A549 (cell line): ENCODE measurements at places on chromosomes 1 and 21.
A peak's percentile ranks its signal among the peaks of the same experiment; 100 is the strongest.

DNA sequence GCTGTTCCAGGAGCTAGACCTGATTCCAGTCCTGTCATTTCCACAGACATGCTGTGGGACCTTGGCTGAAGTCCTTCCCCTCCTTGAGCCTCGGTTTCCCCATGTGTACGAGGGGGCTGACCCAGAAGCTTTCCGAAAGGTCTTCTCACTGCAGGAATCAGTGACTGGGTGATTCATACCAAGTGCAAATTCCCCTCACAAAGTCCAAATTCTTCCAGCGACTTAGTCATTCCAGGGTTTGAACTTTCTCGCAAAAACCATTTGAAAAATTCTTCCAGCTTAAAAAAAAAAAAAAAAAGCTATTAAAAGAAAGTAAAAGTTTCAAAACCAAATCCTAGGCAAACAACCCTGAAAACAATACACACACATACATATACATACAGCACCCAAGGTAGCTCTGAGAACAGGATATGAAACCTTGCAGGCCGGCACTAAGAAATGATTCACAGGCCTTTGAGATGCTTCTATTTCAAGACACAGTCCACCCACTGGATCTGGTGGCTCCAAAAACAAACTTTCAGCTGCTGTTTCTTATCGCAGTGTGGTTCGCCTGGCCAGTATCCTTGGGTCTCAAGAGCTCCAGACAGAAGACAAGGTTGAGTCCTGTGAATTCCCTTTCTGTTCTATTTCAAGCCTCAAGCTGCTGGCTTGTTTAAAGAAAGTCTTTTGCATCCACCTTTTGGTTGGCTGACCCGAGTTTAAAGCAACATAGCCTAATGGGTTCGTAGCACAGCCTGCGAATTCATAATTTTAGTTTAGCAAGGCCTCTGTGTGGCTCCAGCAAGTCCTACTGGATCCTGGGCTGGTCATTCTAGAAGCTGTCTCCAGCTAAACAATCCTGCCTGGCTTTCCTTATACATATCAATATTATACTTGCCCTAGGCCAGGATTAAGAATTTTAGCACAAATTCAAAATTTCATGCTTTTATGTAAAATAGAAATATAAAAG is 18.0 kb upstream of the ID3 start:
- no peak for DNase-seq

GRCh38 chr1:157158967-157159366 is 20.8 kb upstream of the ETV3 start:
- no peak for DNase-seq

DNA sequence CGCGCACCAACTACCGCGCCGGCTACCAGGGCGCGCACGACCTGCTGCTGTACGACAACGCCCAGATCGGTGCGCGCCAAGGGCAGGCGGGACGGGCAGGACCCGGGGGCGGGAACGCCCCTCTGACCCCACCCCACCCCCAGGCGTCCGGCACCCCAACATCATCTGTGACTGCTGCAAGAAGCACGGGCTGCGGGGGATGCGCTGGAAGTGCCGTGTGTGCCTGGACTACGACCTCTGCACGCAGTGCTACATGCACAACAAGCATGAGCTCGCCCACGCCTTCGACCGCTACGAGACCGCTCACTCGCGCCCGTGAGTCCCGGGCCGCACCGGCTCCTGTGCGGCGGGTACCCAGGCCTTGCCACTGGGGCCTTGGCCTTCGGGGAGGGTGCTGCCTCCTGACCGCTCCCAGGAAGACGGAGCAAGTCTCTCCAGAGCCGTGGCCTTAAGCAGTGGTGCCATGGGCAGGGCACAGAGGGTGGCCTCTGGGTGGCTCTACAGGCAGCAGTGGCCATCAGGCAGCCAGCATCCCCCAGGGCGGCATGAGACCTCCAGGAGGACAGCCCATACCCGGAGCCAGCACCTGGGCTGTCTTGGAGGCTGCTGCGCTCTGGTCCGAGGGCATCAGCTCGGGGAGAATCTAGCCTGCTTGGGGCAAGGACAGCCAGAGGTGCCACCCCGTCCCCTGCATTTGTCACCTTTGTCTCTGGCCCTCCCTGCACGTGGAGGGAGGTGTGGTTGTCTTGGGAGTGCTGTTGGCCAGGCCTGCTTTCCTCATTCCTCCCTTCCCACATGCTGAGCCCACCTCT is 8.1 kb upstream of the MMP23B start:
- no peak for DNase-seq

DNA sequence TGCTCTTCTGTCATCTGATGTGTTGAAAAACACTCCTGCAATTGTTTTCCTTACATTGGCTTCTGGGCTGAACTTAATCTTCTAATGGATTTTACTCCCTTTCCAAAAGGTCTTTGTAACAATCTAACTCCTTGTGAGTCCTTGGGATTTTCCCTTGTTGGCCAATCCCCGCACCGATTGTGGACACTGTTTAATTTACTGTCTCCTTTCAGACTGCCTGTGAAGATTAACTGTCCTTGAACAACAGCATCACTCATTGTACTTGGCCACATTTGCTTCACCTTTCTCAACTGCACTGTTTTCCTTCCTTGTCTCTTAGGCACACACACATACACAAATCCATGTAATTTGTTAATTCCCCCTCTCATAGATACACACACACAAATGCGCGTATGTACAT is 120.4 kb downstream of the SPATA46 start:
- DNase-seq, result no peak

GRCh38 chr1:235910357-235911299 is 43.9 kb upstream of the LYST start:
- DNase-seq, result peak; percentile 90

GRCh38 chr1:231634323-231635013 is 7.9 kb downstream of the DISC1 start:
- DNase-seq, result no peak

- DNase-seq, result no peak
These were observed 78.4 kb upstream of the KCNA3 start for GRCh38 chr1:110752941-110753725.

- peak; percentile 9 for DNase-seq
These were observed 735 bp downstream of the TTC13 start for GRCh38 chr1:230977761-230978490.

- DNase-seq, result no peak
These were observed 88.6 kb upstream of the SPATA6 start for GRCh38 chr1:48560577-48560976.

GRCh38 chr1:40120128-40120527 is 23.1 kb upstream of the PPT1 start:
- no peak for DNase-seq

GRCh38 chr21:41070284-41070683 is 97.7 kb upstream of the BACE2 start:
- DNase-seq, result no peak

DNA sequence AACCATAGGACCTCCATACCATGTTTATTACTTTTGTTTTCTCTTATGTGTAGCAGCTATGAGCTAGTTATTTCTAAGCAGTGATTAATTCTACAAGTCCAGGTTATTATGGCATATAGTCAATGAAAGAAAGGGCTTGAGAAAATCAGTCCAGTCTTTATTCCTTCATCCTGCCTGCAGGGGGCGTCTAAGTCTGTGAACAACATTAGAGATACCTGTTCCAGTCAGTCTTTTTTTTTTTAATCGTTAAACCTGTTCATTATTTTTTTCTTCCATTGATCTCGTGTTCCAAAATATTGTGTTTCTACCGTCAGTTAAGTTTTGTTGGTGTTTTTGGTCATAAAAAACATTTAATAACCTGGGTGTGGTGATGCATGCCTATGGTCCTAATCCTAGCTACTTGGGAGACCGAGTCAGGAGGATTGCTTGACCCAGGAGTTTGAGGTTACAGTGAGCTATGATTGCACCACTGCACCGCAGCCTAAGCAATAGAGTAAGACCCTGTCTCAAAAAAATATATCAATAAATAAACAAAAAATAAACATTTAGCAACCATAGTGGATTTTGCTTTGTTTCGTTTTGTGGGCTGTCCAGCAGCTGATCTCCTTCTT is 29.4 kb upstream of the CD2 start:
- DNase-seq, result peak; percentile 58

DNA sequence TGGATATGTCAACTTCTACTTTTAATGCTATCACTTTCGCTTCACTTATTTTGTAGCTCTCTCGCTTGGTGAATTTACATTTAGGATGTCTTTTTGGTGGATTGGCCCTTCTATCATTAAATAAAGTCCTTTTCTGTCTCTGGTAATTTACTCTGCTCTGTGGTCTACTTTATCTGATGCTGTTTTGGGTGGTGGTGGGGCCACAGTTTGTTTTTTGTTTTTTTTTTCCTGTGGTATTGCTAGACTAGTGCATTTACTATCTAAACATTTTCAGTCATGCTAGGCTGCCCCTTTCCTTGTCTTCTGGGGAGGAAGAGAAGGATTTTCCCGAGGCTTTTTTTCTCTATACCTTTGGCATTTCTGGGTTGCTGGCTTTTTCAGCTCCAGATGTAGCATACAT is 18.1 kb upstream of the FCRLA start:
- DNase-seq, result no peak

GRCh38 chr21:34595457-34595856 is 19.5 kb downstream of the RCAN1 start:
- DNase-seq, result no peak

- DNase-seq, result no peak
These were observed 654.9 kb upstream of the USP24 start for GRCh38 chr1:55870106-55870505.

DNA sequence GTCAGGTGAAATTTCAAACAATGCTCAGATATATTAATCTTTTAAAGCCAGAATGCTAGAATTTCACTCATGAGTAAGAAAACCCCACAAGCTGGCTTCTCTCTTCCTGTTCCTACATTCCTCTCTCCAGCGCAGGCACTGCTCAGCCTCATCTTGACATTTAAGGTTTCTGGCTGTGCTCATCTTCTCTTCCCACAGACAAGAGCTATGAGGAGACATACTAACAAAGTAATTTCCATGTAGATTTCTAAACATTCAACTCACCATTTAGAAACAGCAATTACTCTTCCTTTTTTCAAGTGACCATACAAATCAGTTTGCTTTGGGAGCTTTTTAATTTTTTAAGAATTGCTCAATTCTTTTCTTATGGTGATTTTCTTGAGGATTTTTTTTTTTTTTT is 7.8 kb upstream of the LRRC8D start:
- no peak for DNase-seq

GRCh38 chr1:154755858-154756730 is 114.0 kb downstream of the KCNN3 start:
- DNase-seq, result peak; percentile 65

- no peak for DNase-seq
These were observed 64.9 kb downstream of the FGGY start for GRCh38 chr1:59361766-59362165.

DNA sequence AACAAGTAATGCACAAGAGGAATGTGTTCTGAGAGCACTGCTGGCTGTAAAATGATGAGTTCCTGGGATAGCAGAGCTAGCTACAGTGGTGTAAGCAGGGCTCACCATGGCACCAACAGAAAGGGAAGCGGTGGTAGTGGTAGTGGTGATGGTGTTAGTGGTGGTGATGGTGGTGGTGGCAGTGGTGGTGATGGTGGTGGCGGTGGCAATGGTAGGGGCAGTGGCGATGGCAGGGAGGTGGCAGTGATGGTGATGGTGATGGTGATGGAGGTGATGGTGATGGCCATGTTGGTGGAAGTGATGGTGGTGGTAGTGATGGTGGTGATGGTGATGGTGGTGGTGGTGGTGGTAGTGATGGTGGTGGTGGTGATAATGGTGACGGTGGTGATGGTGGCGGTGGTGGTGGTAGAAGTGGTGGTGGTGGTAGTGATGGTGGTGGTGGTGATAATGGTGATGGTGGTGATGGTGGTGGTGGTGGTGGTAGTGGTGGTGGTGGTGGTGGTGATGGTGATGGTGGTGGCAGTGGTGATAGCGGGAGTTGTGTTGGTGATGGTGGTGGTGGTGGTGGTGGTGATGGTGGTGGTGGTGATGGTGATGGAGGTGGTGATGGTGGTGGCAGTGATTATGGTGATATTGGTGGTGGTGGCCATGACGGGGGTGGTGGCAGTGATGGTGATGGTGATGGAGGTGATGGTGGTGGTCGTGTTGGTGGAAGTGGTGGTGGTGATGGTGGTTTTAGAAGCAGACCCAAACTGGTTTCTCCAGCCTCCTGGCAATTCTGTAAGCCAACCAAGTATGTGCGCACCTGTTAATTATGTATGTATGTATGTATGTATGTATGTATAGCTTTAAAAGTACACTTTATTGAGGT is 254.1 kb downstream of the TRABD2B start:
- no peak for DNase-seq

DNA sequence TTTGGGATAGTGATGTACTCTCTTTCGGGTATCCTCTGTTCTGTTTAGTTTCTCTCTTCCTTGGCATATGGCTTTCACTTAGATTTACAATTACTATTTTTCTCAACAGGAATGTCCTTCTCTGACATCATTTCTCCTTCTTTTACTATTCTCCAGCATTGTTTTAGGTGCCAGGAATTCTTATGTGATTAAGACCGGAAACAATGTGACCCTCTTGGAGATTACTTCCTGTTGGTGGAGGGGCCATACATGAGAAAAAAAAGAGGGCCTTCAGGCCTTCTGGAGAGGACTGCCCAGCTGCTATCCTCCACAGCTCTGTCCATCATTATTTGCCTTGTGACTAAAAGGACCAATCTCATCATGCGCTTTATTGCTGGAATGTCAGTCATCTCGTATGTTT is 50.4 kb upstream of the ADAMTS5 start:
- no peak for DNase-seq

DNA sequence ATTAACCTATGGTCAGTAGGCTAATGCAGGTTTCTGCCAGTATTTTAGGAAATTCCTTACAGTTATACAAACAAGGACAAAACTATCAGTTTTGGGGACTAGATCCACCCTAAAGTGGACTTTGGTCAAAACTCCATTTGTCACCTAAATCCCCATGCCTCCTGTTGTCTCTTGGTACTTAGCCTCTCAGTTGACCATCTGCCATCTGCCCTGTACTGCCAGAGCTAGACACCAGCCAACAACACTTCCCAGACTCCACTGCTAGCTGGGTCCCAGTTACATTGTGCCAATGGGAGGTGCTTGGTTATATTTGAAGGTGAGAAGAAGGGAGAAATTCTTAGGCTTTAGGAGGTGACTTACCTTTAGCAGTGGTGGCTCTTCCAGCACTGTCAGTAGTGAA is 17.0 kb upstream of the BSDC1 start:
- DNase-seq, result no peak

- peak; percentile 47 for DNase-seq
These were observed 7.6 kb upstream of the NPL start for GRCh38 chr1:182781841-182782586.

DNA sequence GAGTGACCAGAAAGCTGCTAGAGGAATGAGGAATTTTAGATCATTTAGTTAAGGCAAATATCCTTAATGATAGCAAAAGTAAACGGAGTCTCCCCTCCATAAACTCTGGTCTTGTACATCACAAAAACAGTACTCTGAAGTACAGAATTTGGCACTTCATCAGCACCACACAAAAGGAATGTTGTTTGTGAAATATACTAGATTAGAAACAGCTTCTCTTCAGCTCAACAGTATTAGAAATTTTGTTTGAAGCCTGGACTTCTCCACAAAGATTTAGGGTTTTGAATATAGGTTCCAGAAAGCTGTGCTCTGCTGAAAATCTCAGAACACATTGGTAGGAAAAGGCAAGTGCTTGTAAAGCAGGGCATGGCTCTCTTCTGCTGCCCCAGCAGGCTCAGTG is 135.1 kb upstream of the PTGFR start:
- DNase-seq, result no peak
